ENCODE measurements at places on chromosomes 1 and 21.

DNA sequence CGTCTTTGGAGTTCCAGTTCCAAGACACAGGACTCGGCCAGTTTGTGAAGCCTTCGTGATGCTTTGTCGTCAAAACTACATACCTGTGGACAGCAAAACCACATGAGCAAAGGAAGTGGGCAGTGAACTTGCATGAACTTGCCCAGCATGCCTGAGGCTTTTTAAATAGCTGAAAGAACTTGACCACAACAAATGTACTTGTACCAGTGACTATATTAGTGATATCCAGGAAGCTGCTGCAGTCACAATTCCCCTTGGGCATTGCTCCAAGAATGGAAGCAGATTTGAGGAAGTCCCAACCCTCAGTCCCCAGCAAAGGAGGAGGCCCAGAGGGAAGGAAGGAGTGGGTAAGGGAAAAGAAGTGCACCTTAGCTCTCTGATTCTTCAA, 2.6 kb downstream of the FUCA1 start:
- DNase-seq, result no peak

DNA sequence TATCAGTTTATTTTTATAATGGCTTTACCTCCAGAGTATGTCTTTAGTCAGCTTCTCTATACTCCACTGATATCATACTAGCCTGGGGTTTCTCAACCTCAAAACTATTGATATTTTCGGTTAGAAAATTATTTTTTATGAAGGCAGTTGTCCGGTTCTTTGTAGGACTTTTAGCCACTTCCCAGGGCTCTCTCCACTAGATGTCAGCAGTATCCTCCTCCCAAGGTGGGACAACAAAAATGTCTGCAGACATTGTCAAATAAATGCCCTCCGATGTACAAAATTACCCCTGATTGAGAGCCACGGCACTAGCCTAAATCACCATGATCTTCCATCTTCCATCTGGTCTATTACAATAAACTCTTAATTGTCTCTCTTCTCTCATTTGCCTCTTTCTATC, 4.1 kb upstream of the GRIK1 start:
- DNase-seq, result no peak

GRCh38 chr1:84096176-84096575, 47.9 kb upstream of the PRKACB start:
- DNase-seq, result no peak

- no peak for DNase-seq
These were observed 904.2 kb downstream of the ADGRL2 start for GRCh38 chr1:82704966-82705365.
